ENCODE measurements at places on chromosomes 5 and 9. TPM values are rescaled to one million over a fixed set of nuclear protein-coding genes. Genes with fewer than 3 reads are reported as not detected.

Gene PPP1R26
- total RNA-seq: 0.52 TPM

Gene FAM221B
- total RNA-seq: not detected

Gene ADGRV1
- not detected for total RNA-seq

Gene ROPN1L
- total RNA-seq: 4.1 TPM

Gene SLC36A3
- total RNA-seq: not detected

Gene LECT2
- total RNA-seq: not detected

Gene FOXE1
- not detected for total RNA-seq

Gene PPP3R2
- not detected for total RNA-seq

Gene MAMDC2
- total RNA-seq: not detected

Gene PCYOX1L
- 34.6 TPM for total RNA-seq

Gene CCL27
- not detected for total RNA-seq

Gene FAM13B
- 35.2 TPM for total RNA-seq

Gene NKD2
- total RNA-seq: 1.8 TPM

Gene OR13C8
- not detected for total RNA-seq

Gene SH3PXD2B
- total RNA-seq: 0.33 TPM

Gene CAVIN4
- 0.12 TPM for total RNA-seq

Gene PTGES
- not detected for total RNA-seq

Gene RNF224
- not detected for total RNA-seq

Gene TMEM252
- not detected for total RNA-seq

Gene RNF208
- total RNA-seq: 2.7 TPM

Gene FAM120AOS
- total RNA-seq: 35.4 TPM

Gene NELFB
- 66.6 TPM for total RNA-seq

Gene G3BP1
- 212 TPM for total RNA-seq

Gene EPB41L4A
- 1.2 TPM for total RNA-seq

Gene MAPKAP1
- 58.7 TPM for total RNA-seq

Gene PCDHGA10
- not detected for total RNA-seq

Gene BSPRY
- 2.0 TPM for total RNA-seq

Gene ABO
- 0.27 TPM for total RNA-seq

Gene PCDH12
- total RNA-seq: 0.82 TPM

Gene PCDHB10
- total RNA-seq: not detected

Gene DEPDC1B
- total RNA-seq: 46.7 TPM

Gene ZNF474
- total RNA-seq: not detected
